Keratinocyte (primary cell): ENCODE measurements at places on chromosomes 6 and 20.
A peak's percentile ranks its signal among the peaks of the same experiment; 100 is the strongest.

DNA sequence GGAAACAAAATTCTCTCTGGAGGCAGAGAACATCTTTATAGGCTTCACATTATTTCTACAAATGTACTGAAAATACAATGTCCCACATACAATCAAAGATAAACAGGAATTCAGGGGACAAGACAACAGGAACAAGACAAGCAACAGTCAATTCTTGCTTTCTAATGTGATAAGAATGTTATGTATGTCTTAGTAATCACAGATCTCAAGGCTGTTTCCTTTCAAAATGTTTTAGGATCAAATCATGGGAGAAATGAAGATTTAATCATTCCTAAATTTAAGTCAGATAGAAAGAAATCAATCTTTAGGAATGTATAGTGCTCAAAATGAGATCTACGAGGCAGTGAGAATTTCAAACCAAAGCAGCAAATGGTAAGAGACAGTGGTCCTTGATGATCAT is 32.1 kb downstream of the NEDD9 start:
- DNase-seq, result no peak

GRCh38 chr6:89862698-89863097 is 31.6 kb upstream of the GJA10 start:
- no peak for DNase-seq

GRCh38 chr6:74871757-74872156 is 334.1 kb downstream of the COL12A1 start:
- no peak for DNase-seq

- DNase-seq, result no peak
Measured at GRCh38 chr6:161151660-161152526, 122.0 kb downstream of the AGPAT4 start.

DNA sequence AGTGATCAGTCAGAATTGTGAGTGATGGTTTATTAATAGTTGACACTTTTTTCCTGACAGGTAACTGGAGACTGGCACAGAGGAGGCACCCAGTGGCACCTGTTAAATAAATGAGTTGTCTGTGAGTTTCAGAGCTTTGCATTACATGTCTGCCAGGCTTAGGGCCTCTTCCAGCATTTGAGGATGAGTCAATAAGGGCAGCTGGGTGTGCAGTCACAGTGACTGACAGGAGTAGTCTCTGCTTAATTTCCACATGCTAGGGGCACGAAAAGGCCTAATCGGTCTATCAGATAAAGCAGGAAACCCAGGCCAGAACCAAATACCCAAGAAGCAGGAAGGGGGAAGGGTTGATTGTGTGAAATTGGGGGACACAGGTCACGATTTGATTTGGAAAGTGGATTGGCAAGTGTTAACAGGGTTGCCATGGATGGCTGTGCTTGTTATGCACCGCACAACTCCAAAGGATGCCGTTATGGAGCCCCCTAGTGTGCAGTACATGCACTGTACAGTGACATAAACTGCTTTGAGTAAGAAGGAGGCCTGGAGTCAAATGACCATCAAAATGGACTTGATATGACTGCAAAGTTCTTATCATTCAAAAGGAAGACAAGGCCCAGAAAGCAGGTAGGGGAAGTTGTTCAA is 111.9 kb upstream of the GGTLC1 start:
- DNase-seq, result peak; percentile 26

DNA sequence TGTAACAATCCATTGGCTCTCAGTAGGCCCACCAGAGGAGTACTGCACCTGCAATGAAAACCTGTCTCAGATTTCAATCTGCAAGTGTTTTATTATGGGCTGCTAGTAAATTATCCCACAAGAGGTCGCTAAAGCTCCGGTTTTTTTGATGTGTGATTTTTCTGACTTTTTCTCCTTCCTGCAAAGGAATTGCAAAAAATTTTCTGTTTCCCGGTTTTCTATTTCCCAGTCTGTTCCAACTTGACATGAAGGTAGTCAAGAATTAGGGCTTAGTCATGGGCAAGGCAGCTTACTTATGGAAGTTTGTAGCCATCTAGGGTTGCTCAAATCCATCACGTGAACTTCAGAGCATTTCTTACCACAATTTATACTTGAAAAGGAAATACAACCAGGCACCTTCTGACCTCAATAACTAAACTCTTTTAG is 38.5 kb upstream of the AHI1 start:
- DNase-seq, result peak; percentile 25

DNA sequence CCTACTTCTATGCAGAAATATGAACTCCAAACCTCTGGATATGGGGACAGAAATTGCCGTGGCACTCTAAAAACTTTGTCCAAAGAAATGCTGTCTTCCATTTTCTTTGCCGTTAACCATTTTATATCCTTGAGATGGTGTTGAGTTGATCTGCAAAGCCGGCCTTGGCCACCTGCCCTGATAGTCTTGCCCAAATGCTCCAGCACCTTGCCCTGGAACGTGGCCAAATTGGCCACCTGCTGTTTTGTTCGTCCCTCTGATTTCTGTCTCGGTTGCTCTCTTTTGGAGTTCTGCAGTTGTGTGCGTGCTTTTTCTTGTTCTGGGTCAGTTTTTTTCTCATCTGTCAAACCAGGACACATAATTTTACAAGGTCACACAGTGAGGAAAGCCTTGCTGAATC is 239.7 kb upstream of the GMDS start:
- no peak for DNase-seq

DNA sequence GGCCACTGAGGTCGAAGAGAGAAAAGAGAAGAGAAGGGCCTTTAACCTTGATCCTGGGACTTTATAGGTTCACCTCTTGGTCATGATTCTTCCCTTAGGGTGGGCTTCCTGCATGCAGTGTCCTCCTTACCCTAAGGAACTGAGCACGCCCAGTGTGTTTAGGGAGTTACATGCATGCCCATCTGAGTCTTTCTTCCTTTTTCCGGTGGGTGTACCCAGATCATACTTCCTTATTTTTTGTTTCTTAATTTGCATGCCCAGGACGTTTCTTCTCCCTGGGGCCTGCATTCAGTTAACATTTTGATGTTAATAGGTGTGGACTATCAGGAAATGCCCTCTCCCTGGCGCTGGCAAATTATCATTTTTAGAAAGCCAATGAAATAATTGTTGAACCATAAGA is 91.5 kb downstream of the HTR1B start:
- DNase-seq, result no peak

DNA sequence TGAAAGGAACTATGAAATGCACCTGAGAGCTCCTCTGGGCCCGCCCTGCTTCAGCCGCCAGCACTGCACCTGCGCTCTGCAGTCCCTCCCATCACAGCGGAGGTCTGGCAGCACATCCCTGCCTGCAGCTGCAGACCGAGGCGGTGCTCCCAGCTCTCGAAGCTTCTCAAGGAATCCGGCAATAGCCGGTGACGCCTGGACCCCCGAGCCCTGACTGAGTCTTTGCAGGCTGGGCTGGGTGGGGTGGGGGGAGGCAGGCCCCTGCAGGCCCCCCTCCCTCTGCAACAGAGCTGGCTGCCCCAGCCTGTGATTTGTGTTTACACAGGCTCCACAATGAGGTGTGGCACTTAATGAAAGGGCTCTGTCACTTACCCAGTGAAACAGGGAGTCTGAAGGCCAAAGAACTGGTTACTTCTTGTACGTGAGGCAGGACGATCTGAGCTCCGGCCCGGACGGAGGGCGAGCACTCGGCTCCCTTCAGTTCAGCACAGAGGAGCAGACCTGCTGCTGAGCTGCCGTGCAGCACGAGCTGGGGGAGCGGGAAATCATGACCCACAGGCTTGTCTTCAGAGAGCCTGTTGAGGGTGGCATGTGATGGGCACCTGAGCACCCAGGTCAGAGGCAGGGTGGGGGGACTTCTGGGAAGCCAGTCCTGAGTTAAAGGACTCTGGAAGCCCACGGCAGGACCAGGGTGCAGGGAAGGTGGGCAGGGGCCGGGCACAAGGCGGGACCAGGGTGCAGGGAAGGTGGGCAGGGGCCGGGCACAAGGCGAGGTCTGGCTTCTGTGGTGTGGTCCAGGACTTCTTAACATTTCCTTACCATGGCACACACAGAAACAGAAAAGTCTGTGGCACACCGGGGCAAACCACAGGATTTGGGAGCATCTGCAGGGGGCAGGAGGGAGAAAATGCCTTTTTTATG is 192.3 kb upstream of the THBS2 start:
- no peak for DNase-seq

DNA sequence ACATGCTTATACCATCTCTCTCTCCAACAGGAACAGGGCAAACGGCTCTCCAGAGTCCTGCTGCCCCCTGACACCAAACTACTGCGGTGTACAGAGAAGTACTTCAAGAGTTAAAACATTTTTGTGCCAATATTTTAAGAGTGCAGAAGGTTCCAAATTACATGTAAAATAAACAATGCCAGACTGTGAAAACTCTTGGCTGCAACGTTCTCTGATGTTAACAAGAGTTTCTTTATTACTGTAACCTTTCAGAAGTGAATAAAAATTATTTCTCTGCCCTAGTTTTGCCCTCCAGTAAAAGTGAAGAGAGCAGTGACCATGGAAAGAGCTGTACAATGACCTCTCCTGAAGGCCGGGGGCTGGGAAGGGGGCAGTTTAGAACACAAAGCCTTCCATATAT is 41.4 kb upstream of the FAM83C start:
- no peak for DNase-seq

DNA sequence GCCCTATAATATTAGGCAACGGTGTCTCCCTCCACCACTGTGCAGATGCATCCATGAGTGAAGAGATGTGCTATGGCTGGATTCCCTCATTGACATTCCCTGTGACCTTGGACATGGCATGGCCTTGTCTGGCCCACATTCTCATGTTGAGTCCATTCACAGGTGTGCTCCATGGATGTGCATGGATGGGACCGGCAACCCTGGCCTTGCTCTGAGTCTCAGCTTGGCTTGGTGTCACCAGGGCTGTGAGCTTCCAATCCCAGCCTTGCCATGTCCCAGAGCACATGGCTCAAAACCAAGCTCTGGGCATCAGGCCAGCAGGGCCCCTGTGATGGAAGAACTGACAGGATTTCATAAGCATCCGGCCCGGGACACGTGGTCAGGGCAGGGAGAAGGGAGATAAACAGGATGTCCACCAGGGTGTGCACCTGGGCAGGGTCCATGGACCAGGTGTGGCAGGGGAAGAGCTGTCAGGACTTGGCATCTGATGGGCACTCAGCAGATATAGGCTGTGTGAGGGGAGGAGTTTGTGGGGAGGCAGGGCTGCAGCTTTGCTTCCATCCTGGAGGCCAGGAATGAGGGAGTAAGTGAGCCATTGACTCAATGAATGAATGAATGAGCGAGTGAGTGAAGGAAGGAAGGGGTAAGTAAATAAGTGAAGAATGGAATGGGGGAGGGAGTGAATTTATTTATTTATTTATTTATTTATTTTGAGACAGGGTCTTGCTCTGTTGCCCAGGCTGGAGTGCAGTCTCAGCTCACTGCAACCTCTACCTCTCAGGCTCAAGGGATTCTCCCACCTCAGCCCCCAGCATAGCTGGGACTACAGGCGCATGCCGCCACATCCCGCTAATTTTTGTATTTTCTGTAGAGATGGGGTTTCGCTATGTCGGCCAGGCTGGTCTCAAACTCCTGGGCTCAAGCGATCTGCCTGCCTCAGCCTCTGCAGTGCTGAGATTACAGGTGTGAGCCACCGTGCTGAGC is 15.7 kb downstream of the NRSN2 start:
- DNase-seq, result peak; percentile 87

- no peak for DNase-seq
Measured at GRCh38 chr20:2524709-2525506, 11.5 kb upstream of the TMC2 start.

- peak; percentile 58 for DNase-seq
Measured at GRCh38 chr20:14845199-14846160, 508.1 kb upstream of the FLRT3 start.

- DNase-seq, result no peak
Measured at GRCh38 chr6:24122139-24122538, 3.9 kb upstream of the NRSN1 start.

DNA sequence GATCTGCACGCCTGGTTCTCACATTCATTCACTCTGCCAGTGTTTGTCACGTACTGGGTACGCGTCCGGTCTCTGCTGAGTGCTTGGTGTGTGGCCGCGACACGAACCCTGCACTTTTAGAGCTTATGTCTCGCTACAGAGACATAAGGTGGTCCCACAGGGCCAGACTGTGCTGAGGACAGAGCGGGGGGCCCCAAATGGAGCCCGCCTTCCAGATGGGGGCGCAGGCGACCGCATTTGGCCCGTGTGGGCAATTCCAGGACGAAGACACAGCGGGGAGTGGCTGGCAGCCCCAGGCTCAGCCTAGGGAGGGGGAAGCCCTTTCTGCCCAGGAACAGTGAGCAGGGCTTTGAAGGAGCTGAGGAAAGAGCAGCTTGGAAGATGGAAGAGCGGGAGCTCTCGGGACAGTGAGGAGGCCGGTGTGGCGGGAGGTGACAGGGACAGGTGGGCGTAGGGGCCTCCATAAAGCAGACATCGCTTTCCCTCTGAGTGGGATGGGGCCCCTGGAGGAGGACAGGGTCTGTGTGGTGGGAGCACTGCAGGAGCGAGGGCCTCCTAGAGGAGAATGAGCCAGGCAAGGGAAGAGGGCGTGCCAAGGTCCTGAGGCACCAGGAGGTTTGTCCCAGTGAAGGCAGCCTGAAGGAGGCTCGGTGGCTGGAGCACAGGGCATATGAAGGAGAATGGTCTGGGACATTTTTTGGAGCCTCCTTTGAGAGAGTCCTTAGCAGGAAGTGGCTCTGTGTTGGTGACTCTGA is 7.8 kb upstream of the MTG2 start:
- DNase-seq, result no peak

GRCh38 chr6:70680396-70680795 is 12.7 kb downstream of the SMAP1 start:
- no peak for DNase-seq

- DNase-seq, result no peak
Measured at GRCh38 chr20:62914970-62915457, 11.3 kb downstream of the DIDO1 start.

- DNase-seq, result no peak
Measured at GRCh38 chr20:42260184-42260583, 642.0 kb upstream of the CHD6 start.

GRCh38 chr6:112701201-112701600 is 354.1 kb downstream of the RFPL4B start:
- no peak for DNase-seq

DNA sequence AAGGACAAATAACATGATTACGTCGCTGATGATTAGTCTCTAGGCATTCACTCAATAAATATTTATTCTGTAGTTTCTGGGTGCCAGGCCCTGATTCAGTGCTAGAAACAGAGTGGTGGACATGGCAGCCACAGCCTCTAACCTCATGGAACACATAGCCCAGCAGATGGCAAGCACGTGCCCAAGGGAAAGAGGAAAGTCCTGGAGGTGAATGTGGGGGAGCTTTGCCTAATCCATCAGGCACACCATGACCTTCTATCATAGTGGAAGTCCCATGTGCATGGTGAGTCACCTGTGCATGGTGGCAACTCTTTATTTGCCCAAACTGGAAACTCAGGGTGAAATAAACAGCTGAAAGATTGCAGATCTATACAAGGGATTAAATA is 143.0 kb upstream of the TNFAIP3 start:
- DNase-seq, result no peak

GRCh38 chr20:9019833-9020232 is 49.1 kb upstream of the PLCB4 start:
- DNase-seq, result no peak

- no peak for DNase-seq
Measured at GRCh38 chr6:51928320-51928719, 159.1 kb downstream of the PKHD1 start.
